CD4-positive, alpha-beta T cell treated with Interferon gamma for 1 hour (primary cell): ENCODE measurements at places on chromosomes 16 and 17.

GRCh38 chr16:17723531-17724134 lies 252.9 kb upstream of the XYLT1 start:
- no peak for DNase-seq

GRCh38 chr17:2995886-2996809 lies 67.3 kb downstream of the OR1D5 start:
- DNase-seq, result no peak

DNA sequence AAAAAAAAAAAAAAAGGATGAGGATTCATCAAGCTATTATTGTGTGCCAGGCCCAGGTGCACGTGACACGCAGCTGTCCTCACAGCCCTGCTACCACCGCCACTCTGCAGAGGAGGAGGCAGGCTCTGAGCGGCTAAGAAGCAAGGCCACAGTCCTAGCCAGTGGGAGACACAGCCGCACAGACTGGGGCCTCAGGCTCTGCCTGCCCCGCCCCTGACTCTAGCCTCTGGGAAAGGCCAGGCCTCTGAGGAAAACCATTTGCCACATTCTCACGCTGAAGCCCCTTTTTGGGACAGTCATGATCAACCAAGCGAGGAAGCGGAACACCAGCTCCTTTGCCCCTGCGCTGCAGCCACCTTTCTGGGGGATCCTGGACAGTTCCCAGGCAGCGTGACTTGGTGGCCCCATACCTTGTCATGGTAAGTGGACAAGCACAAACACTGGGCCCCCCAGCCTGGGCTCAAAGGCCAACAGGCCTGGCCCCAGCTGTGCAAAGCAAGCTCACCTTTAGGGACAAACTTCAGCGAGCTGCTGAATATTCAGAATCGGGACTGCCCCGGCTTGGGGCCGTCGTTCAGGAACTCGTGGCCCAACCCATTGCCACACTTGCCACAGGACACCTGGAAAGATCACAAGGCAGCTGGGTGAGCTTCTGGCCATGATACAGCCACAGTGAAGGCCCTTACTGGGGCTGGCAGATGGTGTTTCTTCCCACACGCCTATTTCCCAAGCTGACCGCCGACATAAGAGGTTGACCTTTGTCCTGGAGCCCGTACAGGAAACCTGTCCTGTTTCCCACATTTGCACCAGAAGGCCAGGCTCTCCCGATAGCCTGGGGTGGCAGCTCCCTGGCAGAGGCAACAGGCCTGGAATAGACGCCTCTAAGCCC lies 2.5 kb downstream of the MSRB1 start:
- DNase-seq, result no peak

DNA sequence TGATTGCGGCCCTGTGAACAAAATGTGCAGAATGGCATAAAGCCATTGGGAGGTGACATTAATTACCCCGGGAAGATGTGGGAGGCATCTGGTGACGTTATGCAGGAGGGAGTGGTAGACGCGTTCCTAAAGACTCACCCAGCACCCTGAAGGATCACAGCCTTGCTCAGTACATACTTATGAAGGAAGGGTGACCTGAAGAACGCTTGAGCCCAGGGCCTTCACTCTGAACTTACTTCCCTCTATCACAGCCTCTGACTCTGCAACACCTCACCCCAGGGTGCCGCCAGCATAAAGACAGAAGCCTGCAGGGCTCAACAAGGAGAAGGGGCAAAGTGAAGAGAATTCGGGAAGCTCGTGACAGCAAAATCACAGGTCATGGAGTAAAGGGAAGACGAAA lies 9.4 kb downstream of the MFSD6L start:
- DNase-seq, result no peak

DNA sequence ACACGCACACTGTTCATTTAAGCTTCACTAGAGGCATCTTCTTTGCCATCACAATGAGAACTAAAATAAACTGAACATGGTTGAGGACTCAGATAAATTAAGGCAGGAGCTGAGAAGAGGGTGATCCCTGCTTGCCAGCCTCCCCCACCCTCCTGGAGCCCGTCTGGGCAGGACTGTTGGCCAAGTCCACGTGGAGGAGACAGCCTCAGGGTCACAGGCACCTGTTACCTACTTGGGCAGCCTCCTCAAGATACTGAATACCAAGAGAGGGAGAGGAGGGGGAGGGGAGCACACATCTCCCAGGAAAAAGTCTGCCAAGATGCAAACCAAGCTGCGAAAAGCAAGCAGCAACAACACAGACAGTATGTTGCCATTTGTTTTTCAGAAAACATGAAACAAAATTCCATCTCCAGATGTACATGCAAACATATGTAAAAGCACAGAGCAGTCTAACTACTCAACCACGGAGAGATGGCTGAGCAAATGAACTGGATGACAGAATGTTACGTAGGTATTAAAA lies 67.4 kb downstream of the SLC39A11 start:
- DNase-seq, result no peak

DNA sequence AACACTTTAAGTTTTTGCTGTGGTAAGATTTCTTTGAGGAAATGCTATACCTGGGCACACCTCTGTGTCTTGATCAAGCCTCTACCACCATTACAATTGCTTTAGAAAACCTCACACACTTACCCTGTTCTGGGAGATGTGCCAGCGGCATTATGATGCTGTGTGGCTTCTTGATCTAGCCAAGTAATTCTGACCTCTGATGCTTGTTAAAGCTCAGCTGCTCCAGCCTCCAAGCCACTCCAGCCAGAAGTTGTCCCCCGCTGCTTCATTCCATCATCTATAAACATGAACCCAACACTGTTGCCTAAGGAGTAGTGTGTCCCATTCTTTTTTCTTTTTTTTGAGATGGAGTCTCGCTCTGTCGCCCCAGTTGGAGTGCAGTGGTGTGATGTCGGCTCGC lies 60.1 kb downstream of the CYLD start:
- DNase-seq, result no peak
